ENCODE measurements at places on chromosomes 12 and 14.
A peak's percentile ranks its signal among the peaks of the same experiment; 100 is the strongest.

GRCh38 chr12:64757771-64758170 lies 1.4 kb downstream of the GNS start:
- DNase-seq = no peak

DNA sequence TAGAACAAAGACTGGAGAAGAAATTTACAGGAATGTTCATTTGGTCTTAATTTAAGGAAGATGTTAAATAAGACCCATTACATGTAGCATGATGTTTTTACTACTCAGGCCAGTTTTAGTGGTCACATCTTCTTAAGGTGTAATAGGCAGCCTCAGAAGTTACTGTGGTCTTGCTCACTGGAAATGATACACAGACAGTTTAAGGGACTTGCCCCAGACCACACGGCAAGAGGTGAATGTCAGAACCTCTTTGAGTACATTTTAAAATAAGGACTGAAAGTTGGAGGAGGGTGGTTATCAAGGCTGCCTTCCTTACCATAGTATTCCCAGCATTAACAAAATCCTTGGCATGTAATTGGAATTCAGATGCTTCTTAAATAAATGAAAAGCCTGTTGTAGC lies 37.9 kb downstream of the LRRK2 start:
- no peak for DNase-seq

DNA sequence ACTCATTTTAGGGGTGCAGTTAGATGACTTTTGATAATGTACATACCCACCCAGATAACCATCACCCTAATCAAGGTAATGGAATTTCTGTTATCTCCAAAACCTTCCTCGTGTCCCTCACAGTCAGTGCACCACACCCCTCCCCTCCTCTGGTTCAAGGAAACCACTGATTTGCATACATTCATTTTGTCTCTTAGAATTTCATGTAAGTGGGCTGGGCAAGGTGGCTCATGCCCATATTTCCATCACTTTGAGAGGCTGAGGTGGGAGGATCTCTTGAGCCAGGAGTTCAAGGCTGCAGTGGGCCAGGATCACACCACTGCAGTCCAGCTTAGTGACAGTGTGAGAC lies 15.7 kb downstream of the ADIPOR2 start:
- DNase-seq = no peak

DNA sequence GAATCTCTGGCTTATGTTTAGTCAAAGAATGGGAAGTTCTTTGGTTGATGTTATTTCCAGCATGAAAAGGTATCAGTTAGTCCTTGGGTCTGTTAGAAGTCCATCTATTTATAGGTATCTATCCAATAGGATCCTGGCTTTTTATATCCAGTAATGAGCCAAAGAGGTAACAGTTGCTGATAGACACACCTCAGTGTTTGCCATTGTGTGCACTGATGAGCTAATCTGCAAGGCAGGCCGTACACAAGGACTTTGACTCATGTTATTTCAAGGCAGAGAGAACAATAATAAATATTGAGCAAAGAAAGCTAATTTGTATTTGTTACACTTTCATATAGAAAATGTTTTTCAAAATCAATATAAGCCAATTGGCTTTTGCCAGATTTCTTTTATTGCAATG lies 56.4 kb downstream of the GLT1D1 start:
- no peak for DNase-seq

GRCh38 chr12:96495155-96495554 lies 5.8 kb downstream of the CFAP54 start:
- no peak for DNase-seq

DNA sequence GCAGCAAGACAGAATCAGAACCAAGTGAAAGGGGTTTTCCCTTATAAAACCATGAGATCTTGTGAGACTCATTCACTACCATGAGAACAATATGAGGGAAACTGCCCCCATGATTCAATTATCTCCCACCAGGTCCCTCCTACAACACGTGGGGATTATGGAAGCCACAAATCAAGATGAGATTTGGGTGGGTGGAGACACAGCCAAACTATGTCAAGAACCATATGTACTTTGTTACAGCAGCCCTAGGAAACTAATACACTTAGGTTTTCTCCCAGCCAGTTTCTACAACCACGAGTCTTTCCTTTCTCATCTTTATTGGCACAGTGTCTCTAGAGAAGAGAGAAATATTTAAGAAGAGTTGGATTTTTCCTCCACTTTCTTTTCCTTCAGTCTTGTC lies 72.6 kb downstream of the BTG1 start:
- DNase-seq = no peak

DNA sequence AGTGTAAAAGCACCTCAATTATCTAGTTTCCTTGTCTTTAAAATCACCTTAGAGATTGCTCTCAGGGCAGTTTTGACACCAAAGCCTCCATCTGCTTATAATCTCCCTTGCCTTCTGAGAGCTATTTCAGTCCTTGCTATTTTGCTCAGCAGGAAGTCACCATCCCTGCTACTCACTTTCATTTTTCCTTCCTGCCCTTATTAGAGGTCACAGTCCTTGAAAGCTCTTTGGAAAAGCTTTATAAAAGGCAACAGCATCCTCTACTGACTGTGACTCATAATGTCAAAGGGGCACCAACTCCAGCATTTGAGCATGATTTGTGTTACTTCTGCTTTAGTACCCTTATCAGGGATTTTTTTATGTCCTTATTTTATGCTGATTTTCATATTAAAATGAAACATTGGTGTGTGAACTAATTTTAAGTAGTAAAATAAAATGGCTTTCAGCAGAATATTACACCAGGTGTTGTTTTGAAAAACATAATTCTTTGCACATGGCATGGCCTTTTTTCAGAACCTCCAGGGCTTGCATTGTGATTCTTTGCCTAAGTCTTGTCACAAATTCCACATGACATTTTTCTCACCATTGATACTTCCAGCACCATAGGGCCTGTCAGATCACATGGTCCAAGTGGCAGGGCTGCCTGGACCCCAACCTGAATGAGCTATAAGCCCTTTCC lies 213.0 kb downstream of the ADAMTS20 start:
- peak; percentile 16 for DNase-seq

- no peak for DNase-seq
Observed at GRCh38 chr12:26493656-26494055, 298.3 kb downstream of the SSPN start.

GRCh38 chr14:88049936-88050335 lies 45.0 kb downstream of the GPR65 start:
- no peak for DNase-seq

DNA sequence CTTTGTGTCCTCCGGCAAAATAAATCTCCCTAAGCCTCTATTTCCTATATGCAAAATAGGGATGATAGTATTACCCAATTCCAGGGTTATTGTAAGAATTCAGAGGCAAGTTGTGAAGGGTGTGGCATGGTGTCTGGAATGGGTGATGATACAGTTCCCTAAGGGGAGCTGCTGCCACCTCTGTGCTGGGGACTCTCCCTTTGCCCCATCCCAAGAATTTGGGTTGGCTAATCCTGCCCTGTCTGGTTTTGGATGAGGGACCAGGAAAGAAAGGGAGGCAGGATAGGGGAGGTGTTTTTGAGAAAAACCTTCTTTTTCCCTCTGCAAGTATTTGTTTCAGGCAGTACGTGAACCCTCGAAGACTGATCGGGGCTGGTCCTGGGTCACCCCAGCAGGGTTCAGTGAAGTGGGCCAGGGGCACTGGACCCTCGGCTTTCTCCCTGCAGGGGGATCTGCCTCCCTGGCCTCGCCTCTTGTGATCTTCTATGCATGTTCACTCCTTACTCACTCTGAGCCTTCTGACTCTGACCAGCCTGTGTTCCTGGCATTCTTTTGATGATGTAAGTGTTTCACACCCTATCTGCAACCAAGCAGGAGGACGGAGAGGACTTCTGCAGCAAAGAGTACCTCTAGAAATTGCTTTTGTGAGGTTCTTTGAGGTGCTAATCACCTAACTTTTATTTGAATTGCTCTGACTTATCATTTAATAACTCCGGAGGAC lies 60.8 kb downstream of the RASSF3 start:
- DNase-seq = no peak

DNA sequence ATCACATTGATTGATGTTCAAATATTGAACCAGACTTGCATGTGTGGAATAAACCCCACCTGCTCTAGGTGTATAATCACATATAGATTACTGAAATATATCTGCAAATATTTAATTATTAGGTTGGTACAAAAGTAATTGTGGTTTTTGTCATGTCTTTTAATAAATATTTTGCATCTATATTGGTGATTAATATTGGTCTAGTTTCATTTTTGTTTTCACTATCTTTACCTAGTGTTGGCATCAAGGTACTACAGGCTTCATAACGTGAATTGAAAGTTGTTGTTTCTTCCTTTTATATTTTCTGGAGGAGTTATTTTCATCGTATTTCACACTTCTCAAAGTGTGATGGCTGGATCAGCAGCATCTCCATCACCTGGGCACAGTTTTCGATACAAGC lies 740.0 kb upstream of the TMEM132C start:
- no peak for DNase-seq

DNA sequence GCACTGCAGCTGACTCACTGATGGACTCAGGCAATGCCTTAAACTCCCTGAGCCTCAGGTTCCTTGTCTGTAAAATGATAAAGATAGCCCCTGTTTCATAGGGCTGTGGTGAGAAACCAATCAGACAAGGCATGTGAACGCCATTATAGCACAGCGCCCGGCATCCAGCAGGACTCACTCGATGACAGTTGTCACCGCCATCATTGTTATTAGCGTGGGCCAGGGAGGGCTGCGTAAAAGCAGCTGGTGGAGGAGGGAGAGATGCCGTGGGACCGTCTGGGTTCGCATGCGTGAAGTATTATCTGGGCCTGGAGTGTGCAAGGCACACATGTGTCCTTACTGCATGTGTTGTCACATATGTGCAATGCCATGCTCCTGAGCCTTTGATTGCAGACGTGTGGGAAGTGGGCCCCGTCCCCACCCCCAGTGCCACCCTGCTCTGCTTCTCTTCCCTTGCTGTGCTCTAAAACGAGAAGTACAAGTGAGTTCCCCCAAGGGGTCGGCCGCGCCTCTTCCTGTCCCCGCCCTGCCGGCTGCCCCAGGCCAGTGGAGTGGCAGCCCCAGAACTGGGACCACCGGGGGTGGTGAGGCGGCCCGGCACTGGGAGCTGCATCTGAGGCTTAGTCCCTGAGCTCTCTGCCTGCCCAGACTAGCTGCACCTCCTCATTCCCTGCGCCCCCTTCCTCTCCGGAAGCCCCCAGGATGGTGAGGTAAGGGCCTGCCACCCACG lies at the start of gene PTPN6:
Gene PTPN6, plus strand, starts transcription at position 546 of the 730 bp plus-strand sequence. Its CDS starts 157 bp downstream, at position 703.
- no peak for DNase-seq

GRCh38 chr14:71399057-71399487 lies 491.8 kb downstream of the PCNX1 start:
- no peak for DNase-seq

DNA sequence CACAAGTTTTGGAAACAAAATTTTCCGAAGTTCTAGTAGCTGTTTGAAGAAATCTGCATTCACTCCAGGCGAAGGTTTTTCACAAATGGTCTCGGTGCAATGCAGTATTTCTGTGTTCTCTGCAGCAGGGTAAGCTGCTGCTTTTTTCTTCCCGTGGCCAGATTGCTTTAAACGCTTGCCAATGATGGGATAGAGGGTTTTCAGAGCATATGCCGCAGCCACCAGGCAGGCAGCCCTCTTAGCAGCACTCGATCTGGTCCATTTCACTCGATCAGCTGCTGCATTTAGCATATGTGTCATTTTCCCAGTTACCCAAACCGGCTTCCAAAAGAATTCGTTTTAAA lies 315 bp downstream of the ABCD2 start:
- DNase-seq = no peak

DNA sequence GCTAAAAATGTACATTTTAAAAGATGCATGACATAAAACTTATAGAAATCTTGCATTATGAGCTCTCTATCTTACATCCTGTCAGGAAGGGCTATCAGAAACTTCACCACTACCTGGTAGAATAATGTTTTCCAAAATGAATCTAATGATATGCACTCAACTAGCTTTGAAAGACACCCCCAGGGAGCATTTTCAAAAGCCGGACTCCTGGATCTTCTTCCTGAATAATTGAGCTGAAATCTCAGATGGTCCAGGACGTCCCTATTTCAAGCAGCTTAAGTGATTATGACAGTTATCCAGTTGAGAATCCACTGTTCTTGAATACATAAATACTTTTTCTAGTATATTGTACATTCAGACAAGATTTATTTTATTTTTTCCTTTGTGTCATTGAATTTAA lies 200.6 kb upstream of the MGAT4C start:
- DNase-seq = no peak

GRCh38 chr12:32494656-32495055 lies 95.3 kb downstream of the FGD4 start:
- no peak for DNase-seq

DNA sequence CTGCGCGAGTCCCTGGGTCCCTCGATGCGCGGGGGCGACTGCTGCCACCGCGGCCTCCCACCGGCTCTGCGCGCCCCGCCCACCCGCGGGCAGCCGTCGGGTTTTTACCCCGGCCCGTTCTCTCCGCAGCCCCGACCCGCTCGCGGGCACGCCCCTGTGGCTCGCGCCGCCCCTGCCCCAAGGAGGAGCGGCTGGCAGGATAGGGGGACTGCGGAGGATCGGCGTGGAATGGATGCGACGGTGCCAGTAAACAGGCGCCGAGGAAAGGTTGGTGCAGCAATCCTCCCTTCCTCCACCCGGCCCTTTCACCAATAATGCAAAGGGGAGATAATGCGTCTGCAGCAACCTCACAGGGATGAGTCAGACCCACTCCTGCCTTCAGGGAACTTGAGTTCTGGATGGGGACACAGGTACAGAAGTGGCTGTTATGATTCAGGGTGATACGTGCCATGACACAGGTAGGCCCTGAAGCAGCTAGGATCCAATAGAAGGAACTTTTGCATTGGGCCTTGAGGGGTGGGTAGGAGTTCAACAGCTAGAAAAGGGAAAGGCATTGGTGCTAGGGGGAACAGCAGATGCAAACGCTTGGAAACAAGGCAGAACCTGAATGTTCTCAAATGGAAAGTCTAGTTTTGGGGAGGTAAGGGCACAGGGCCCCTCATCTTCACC lies 554 bp upstream of the DEGS2 start:
- no peak for DNase-seq

DNA sequence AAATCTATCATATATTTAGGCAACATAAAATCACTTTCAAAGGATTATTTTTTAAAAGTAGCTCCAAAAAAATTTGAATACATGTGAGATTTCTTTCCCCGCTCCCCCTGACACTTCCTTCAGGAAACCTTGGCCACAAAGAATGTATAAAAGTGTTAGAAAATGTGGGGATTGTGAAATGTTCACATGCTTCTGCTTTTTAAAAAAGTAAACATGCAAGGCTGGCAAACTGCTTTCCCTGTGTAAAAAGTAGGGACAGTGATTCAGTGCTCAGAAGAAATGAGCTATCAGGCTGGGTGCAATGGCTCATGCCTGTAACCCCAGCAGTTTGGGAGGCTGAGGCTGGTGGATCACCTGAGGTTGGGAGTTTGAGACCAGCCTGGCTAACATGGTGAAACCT lies 26.6 kb downstream of the MBIP start:
- DNase-seq = no peak

DNA sequence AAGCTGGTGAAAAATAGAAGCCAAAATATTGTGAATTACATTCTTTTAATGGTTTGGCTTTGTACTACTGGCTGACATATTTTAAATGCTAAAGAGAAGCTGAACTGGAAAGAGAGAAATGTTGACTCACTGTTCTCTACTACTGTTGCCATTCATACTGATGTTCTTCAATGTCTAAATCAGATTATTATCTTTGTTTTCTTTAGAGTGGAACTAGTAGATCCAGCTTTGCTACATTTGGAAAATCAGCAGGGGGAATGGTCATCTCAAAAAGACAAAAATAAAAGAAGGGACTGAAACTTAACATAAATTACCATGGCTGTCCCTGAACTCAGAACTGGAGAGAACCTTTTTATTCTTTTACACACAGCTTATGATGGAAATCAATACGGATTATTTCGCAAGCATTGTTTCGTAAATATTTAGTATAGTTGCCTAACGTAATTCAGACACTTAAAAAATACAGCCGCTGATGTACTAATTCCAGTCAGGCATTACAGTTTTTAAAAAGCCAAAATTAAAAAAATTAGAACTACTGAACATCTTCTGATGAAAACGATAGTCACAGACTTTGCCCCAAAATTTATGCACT lies 76.3 kb upstream of the OTX2 start:
- no peak for DNase-seq

All from NCI-H2081 treated with DMSO at 0.1 percent for 48 hours (cell line).